ENCODE measurements at places on chromosomes 3 and 15.

DNA sequence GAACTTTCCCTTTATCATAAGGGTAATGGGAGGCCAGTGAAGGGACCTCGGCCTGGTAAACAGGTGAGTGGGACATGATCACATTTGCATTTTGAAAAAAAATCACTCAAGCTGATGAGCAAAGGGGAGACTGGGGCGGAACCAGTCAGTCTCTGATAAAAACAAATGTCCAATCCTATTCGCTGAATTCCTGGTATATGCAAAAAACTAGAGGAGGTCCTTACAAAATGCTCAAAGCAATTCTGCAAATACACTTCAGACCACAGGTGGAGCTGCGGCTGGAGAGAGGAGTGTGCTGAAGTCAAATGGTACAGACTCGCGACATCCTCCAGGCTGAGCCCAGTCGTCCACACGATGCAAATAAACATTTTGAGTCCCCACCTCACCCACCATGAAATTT is 166.7 kb downstream of the FOXP1 start:
- DNase-seq, result peak; percentile 69

DNA sequence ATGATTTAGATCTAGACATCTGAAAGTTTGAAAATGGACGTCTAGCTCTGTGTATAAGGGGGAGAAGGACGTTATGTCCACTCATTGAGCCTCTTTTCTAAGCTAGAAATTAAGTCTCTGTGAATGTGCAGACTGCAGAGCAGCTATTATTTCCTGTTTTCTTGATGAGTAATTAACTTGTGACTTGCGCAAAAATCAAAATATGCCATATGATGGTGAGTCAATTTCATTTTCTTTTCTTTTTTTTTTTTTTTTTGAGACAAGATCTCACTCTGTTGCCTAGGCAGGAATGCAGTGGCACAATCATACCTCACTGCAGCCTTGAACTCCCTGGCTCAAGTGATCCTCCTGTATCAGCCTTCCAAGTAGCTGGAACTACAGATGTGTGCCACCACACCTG is 14.1 kb downstream of the LACTB start:
- DNase-seq, result no peak

GRCh38 chr15:95604634-95605036 is 725.9 kb upstream of the NR2F2 start:
- no peak for DNase-seq

GRCh38 chr3:171959532-171960089 is 79.8 kb upstream of the FNDC3B start:
- DNase-seq, result no peak

DNA sequence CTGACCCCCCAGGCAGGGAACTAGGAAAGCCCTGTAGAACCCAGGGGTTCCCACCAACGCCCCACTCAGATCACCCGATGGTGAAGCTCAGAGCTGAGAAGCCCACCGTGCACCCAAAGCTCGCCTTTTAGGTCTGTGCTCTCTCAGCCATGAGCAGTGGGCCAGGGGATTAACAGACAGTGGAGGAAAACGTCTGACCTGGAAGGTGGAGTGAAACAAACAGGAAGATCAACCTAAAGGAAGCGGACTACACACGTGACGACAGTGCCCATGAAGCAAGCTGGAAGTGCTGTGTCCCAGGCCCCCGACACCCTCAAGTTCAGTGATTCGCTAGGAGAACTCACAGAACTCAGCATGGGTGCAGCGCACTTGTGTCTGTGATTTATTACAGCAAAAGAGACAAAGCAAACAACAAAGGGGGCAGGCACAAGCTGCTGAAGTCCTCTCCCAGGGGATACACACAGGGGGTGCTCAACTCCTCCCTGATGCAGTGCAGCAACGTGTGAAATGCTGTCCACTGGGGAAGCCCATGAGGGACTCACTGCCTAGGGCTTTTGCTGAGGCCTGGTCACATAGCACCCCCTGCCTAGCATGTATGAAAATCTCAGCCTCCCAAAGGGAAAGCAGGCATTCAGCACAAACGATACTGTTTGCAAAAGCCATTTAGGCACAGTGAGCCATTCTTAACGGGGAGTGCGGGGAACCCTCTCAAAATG is 43.5 kb downstream of the CFAP92 start:
- DNase-seq, result peak; percentile 22

DNA sequence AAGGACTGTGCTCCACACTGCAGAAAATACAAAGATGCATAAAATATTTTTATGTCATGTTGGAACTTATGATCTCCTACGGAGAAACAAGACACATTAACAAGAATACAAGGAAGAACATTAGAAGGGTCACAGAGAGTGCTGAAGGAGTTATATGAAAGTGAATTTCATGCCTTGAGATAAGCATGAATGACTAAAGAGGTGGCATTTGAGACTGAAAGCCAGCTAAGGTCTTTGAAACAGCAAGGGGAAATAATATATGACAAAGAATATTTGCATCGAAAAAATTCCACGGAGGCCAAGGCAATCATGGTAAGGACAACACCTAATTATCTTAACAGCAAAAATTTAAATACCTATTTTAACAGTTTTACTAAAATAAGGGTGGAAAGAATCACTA is 12.5 kb downstream of the GSK3B start:
- DNase-seq, result no peak

- DNase-seq, result no peak
Measured at GRCh38 chr3:66186545-66186944, 34.3 kb upstream of the SLC25A26 start.

DNA sequence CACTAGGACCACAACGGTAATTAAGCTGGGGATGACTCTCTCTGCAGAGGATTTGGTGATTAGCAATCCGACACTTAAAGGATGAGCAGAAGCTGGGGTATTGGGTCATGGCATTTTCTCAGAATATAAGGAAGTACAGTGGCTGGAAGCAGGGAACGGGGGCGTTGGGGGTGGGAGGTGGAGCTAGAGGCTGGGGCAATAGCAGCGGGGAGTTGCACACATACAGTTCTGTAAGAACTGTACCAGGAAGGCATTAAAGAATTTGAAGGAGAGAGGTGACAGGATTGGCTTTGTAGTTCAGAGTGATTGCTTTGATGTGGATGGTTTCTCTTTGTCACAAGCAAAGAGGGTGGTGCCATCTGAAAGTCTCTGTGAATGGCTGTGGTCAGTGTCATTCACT is 28.2 kb downstream of the PSMD6 start:
- DNase-seq, result no peak

DNA sequence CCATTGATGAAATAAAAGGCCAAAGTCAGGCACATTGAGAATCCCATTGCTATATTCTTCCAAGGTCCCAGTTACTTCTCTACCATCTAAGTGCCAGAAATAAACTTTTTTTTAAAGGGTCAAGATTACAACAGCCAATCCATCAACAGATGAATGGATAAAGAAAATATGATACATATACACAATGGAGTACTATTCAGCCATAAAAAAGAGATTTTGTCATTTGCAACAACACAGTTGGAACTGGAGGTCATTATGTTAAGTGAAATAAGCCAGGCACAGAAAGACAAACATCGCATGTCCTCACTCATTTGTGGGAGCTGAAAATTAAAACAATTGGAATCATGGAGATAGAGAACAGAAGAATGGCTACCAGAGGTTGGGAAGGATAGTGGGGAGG is 25.5 kb downstream of the ULK4 start:
- no peak for DNase-seq

DNA sequence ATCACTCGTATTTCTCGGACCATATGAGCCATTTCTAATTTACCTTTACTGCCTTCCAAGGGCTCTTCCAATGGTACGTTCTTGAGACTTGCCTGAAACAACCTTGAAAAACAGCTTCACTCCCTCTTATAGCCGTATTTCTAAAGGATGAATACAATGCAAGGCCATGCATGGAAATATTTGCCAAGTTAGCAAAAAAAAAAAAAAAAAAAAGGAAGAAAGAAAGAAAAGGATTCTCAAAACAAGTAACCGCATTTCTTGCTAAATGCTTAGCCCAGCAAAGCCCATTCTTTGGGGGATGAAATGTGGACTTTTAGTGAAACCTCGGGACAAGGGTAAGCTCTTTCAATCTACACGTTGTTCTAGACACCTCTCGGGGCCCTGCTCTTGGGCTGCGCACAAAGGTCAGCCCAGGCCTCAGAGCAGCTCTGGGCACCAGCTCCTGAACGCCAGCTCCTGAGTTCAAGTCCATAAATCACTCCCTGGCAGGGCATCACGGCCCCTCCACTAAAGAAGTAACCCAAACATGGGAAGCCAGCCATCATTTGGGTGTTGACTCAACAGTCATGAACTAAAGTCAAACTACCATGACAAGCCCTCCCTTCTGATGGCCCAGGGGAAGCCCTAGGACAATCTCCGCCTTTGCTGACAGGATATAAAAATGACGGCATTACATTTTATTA is 132.7 kb downstream of the ADAMTS17 start:
- DNase-seq, result no peak

DNA sequence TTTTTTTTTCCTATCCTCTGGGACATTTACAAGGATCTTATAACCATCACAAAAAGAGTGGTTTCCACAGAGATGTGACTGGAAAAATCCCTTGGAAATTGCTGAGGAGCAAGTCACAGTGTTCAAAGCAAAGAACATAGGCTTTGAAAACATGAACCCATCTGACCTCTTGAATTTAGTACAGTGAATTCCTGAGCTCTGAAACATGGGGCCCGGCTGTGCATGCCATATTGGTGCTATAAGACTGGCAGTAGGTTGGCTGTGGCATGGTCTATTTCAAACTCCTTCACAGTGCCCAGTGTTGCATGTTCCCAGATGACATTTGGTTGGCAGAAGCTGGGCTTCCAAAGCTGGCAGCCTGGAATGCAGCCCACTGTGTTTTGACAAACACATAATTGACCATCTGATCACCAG is 202.2 kb downstream of the TIGIT start:
- no peak for DNase-seq

DNA sequence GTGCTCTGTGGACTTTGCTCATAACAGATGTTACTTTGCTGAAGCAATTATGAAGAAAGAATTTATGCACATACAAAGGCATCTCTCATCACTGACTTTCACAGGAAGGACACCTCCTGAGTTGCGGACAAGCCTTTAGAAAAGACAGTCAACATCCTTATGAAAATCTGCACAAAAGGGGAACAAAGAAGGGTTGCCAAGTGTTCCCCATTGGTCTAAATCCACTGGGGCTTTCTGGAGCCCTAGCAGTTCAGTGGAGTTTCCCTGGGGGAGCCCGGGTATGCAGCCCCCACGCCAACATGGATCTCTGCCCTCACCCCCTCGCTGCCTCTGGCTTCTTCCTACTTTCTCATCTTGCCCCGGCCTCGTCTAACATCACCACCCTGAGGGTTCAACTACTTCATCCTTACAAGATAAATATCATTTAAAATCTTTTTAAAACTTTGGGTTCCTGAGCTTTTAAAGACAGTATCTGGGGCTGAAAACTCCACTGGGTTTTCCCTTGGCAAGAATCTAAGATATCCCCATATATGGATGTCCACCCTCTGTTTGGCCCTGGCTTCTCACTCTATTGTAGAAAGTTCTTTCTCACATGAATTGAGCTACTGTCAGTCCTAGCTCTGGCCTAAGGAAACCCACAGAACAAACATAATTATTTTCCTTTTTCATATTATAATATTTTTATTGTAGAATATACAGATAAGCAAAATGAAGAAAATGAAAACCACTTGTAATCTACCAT is 207.9 kb upstream of the RGMA start:
- no peak for DNase-seq

DNA sequence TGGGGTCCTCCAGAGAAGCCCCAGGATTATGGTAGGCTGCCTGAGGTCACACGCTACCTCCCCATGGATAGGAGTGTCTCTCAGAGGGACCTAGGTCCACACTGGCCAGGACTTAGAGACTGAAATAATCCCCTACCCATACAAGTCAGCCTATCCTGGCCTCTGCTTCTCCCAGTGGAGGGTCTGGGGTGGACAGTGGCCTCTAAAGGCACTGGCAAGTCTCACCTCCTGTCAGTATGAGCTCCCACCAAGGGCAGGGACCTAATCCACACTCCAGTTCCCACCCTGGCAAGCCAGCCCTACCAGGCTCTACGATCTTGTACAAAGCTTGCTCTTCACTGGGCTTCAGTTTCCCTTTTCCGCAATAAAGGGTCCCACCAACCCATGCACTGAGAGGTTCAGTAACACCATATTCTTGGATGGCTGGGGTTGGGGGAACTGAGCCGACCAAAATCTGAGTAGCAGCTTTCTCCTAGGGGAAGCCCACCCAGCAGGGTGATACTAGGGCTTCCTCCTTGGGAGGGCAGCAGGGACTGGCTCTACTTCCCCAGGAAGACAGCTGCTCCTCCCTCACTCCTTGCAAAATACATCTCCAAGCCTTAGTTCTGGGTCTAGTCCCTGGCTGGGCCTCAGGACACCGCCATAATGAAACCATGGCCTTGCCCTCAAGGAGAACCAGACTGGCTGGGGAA is 2.4 kb downstream of the CISH start:
- no peak for DNase-seq

GRCh38 chr15:67828278-67828968 is 3.1 kb downstream of the SKOR1 start:
- DNase-seq, result no peak

GRCh38 chr3:195163719-195164572 is 107.0 kb downstream of the XXYLT1 start:
- peak; percentile 46 for DNase-seq

- no peak for DNase-seq
Measured at GRCh38 chr3:59411186-59411585, 361.4 kb upstream of the CFAP20DC start.

- DNase-seq, result no peak
Measured at GRCh38 chr3:187747506-187747905, 2.2 kb upstream of the BCL6 start.

GRCh38 chr15:89654847-89655805 is at the start of gene KIF7:
KIF7 (minus strand) TSS chr15:89655467; CDS start chr15:89652930, 2,537 bp downstream.
- DNase-seq, result peak; percentile 73

DNA sequence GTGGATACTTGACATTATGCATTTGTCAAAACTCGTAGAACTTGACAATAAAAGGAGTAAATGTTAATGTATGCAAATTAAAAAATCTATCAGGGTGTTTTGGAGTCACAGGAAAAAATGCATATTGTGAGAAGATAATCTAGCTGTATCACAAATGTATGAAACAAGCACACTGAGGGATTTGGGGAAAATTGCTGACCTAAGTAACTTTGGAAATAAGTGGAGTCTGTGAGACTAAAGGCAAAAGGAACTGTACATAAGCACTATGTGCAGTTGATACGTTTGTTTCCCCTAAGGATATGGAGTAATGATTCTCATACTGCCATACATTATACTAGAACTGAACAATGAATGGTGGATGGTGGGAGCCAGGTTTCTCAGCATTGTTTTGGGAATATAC is 43.2 kb upstream of the WDR72 start:
- no peak for DNase-seq

DNA sequence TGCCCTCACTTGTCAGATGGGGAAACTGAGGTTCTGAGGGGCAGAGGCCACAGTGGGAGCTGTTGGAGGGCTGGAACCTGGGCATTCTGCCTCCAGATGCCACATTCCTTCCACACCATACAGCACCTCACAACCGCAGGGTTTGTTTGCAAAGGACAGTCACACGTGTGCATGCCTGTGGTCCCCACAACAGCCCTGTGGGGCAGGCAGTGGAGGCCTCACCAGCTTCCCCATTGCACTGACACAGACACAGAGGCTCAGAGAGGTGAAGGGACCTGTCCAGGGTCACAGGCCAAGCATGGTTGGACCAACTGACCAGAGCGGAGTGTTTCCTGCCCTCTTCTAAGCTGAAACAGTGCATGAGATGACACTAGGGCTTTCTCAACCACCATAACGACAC is 75.2 kb upstream of the SEC13 start:
- DNase-seq, result no peak

- no peak for DNase-seq
Measured at GRCh38 chr15:92880796-92881195, 19.3 kb upstream of the CHD2 start.

- no peak for DNase-seq
Measured at GRCh38 chr3:170220871-170221270, 1.4 kb upstream of the PRKCI start.

GRCh38 chr3:111667621-111668239 is 72.6 kb upstream of the ZBED2 start:
- peak; percentile 93 for DNase-seq
